ENCODE measurements at places on chromosomes 4 and X.

- no peak for DNase-seq
These were observed 22.7 kb downstream of the ADD1 start for GRCh38 chr4:2866160-2866861.

GRCh38 chr4:41517747-41518146, 20.2 kb upstream of the LIMCH1 start:
- DNase-seq, result no peak

GRCh38 chr4:31788676-31789075, 1068.5 kb downstream of the PCDH7 start:
- no peak for DNase-seq

DNA sequence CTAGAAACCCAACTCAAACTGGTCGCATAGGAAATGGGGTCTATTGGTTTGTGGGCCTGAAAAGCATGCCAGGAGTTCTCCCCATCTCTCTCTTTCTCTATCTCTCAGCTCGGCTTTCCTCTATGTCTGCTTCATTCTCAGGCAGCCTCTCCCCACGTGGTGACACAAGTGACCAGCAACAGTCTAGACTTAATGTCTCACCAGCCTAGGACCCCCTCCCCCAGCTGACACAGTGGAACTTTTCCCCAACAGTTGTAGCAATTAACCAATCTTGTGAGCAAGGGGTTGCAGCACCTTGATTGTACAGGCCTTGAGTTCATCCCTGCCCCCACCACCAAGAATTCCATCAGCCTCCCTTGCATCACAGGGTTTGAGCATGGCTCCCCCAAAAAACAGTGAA, 159.8 kb upstream of the KIT start:
- no peak for DNase-seq

DNA sequence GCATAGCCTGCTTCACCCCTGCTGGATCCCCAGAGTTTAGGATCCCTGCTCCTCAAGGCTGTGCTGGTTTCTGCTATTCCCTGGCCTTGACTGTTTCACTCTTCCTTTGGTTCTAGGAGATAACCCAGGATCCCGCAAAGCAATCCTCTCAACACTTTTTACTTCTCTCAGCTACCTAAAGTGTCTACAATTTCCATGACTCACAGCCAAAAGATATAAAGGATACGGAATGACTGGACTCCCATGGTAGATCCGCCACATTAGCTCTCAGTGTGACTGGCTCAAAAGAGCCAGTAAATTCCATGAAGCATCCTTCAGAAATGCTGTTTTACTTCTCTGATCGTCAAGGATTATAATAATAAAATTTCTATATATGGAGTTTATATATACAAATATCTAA, 66.3 kb upstream of the TMEM164 start:
- no peak for DNase-seq

DNA sequence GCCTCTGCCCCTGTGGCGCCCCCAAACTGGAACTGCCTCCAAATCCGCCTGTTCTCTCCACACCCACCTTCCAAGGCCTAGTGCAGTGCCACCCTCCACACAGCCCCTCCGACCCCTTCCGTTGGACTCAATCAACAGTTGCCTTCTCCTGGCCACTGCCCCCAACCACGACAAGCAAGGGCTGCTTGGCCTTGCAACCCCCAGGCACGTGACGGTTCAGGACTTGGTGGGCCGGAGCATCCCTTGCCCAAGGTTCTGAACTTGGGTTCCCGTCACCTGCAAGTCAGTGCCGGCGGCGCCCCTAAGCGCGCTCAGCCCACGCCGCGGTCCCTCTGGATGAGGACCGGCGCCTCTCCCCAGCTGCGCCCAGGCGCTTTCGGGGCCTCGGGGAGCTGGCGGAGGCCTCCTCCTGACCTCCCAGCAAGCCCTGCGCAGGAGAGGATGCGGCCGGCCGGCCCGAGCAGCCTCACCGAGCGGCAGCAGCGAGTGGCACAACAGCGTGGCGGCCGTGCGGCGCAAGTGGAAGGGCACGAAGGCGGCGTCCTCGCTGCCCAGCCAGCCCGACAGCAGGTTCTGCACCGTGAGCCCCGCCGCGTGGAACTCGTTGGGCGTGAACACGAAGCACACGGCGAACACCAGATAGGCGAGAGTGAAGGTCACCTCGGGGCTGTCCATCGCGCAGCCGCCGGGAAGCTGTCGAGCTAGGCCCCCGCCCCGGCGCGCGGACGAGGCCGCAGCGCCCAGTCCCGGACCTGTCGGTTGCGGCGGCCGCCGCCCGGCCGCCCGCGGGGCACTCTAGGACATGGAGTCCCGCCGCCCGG, 750 bp downstream of the TMEM129 start:
- no peak for DNase-seq

GRCh38 chr4:74391890-74392475, 27.0 kb downstream of the EREG start:
- no peak for DNase-seq

DNA sequence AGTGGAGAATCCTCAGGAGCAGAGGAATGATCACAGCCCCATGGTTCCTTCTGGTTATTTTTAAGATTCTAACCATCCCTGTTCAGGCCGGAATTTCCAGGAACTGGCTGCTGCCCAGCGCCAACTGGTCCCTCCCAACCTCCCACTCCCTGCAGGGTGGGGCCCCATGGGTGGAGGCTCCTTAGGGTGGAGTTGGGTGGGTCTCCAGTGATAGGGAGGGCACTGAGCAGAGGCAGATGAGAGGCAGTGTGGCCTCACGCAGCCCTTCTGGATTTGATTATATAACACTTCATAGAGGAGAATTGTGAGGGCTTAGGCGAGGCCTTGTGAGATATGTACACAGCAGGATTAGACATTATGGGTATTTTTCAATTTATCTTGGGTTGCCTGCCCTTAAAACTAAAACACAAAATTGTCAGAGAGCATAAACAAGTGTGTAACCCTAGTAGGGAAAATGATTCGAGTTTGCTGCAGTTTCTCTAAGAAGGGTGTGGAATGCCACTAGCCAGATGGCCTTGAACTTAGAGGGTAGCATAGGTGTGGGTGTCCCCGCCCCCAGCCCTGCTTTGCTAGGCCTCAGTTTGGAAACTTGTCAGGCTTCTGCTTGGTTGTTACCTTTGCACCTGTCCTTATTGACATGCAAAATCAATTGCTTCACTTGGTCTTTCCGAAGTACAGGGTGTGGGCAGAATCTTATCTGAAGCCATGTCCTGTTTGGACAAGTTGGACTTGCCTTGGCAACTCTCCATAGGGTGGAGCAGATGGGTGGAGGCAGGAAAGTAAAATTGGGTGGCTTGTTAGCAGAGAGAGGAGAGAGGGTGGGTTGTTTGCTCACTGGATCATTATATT, 9.4 kb downstream of the KLF3 start:
- no peak for DNase-seq

- no peak for DNase-seq
These were observed 50.5 kb downstream of the RGS12 start for GRCh38 chr4:3343358-3343757.

DNA sequence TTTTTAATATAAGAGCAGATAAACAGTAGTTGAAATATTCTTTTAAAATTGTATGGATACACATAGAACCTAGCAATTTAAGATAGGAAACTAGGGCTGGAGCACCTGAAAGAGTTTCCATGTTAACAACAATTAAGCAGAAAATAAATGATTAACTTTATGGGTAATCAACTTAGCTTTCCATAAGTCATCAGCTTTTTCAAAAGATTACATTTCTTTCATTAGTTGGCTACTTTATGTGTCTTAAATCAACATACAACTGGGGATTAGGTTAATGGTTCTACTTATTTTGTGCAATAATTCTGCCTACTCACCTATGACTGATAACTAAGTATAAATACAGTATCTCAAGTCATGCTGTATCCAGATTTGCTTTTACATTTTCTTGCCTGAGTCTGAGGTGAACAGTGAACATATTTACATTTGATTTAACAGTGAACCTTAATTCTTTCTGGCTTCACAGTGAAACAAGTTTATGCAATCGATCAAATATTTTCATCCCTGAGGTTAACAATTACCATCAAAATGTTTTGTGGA, at the start of gene ANXA10:
TSS of gene ANXA10 (plus strand) at position 362 of the 537 bp plus-strand sequence. CDS start at position 526, 164 bp downstream.
- DNase-seq, result no peak

GRCh38 chr4:2172627-2173231, 69.2 kb downstream of the HAUS3 start:
- no peak for DNase-seq

- no peak for DNase-seq
These were observed 55.2 kb downstream of the ELF4 start for GRCh38 chrX:130055103-130055502.

GRCh38 chr4:37770016-37770415, 56.5 kb upstream of the PGM2 start:
- DNase-seq, result no peak

GRCh38 chr4:41156574-41156973, 57.8 kb downstream of the APBB2 start:
- DNase-seq, result no peak

Data from activated naive CD4-positive, alpha-beta T cell treated with anti-CD3 and anti-CD28 coated beads, Interleukin-2, amount 50 U/mL, for 72 hours (primary cell).